ENCODE measurements at places on chromosomes 12 and 14.

- no peak for DNase-seq
These were observed 735 bp upstream of the VASH1 start for GRCh38 chr14:76760331-76761135.

- no peak for DNase-seq
These were observed 617.3 kb downstream of the RPL10L start for GRCh38 chr14:46034305-46034704.

- DNase-seq, result no peak
These were observed 1100.2 kb downstream of the FSCB start for GRCh38 chr14:43406931-43407330.

GRCh38 chr14:63470962-63471793 lies 72.0 kb downstream of the PPP2R5E start:
- peak; percentile 48 for DNase-seq

GRCh38 chr12:95623554-95624170 lies 72.4 kb upstream of the USP44 start:
- peak; percentile 89 for DNase-seq

- DNase-seq, result no peak
These were observed 210.5 kb downstream of the SNAPC1 start for GRCh38 chr14:61972711-61973110.

- DNase-seq, result no peak
These were observed 194.1 kb downstream of the NOVA1 start for GRCh38 chr14:26403760-26404159.

DNA sequence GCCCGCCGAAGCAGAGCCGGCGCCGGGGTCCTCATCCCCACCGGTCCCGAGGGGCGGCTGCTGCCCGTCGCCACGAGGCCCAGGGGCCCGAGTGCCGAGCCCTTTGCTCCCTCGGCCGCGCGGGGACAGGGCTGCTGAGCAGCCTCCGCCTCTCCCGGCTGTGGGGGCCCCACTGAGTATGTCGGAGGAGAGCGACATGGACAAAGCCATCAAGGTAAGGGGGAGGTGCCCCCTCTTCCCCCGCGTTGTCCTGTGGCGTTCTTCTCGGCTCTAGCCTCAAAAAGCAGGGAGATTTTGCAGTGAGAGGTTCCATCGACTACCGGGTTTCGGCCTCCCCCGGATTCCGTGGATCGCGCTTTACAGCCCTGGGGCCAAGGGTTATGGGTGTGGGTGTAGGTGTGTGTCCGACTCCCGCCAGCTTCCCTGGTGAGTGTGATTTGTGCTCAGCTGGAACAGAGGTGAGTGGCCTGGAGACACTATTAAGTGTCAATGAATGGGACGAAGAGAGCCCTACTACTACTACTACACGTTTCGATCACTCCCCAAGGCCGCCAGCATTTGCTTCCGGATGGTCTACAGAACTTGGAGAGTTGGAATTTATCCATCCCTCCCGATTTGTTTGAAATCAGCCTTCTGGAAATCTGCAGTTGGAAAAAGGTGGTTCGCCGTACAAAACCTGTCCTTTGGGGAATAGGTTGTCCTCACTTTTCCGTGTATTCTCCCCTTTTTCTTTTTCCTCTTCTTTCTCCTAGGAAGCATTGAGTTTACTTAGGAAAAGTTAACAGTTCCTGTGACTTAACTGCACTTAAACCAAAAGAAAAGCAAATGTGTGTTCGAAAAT lies 748 bp downstream of the MAPKAPK5 start:
- DNase-seq, result peak; percentile 10

GRCh38 chr14:69593018-69593677 lies 18.2 kb upstream of the SUSD6 start:
- DNase-seq, result peak; percentile 72

All from AG08395 (cell line).